HTR-8/SVneo (cell line): ENCODE measurements at places on chromosomes 3 and 15.
A peak's percentile ranks its signal among the peaks of the same experiment; 100 is the strongest.

DNA sequence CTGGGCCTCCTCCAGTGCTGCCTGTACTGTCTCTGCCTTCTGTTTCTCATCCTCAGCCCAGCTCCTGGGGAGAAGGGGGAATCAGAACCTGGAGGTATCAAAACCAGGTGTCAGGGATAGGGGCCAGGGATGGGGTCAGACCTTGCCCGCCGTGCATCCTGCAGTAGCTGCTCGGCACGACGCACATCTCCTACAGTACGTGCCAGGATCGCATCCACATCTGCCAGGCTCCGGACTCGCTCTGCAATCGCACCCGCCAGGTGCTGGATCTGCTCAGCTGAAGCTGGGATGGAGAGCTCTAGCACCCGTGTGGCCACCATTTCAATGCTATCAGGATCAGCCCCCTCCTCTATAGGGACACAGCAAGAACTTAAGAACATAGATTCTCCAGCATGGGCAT is 1.4 kb upstream of the USP19 start:
- DNase-seq: no peak

- no peak for DNase-seq
Observed at GRCh38 chr3:9180764-9181117, 68.7 kb downstream of the SRGAP3 start.

DNA sequence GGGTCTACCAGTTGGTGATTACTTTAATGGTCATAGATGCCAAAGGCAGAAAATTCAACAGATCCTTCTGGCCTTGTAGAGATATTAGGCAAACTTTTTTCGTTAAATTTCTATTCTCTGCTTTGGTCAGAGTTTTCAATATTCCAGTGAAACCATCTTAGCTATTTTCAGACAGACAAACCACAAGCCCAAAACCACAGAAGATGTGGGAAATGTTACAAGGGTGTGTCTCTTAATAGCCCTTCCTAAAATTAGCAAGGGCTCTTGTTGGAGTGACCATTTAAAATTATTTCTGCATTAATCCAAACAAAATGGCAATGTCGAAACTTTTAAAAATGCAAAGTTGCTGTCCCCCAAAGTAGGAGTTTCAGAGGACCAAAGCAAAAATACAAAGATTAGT is 102.8 kb downstream of the ARRDC4 start:
- DNase-seq: no peak

- DNase-seq: no peak
Observed at GRCh38 chr3:143429628-143430514, 310.3 kb downstream of the CHST2 start.

DNA sequence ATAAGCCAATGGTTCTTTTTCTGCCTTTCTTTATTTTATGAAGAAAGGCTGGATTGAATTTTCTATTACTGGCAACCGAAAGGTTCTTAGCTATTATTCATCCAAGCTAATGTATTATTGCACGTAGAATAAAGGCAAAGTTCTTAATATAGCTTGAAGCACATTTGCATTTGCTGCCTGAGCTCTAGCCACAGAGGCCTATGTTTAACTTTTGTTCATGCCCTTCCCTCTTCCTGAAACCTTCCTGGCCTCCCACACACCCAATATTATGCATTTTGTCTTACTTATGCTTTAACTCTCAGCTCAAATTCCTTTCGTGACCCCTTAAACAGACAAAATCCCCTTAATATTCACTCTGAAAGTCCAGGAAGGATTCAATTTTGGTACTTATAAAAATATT is 71.0 kb upstream of the ZNF280D start:
- no peak for DNase-seq

- DNase-seq: no peak
Observed at GRCh38 chr3:4753073-4753691, 226.1 kb upstream of the BHLHE40 start.

GRCh38 chr3:53074761-53075742 is 29.2 kb upstream of the SFMBT1 start:
- no peak for DNase-seq

DNA sequence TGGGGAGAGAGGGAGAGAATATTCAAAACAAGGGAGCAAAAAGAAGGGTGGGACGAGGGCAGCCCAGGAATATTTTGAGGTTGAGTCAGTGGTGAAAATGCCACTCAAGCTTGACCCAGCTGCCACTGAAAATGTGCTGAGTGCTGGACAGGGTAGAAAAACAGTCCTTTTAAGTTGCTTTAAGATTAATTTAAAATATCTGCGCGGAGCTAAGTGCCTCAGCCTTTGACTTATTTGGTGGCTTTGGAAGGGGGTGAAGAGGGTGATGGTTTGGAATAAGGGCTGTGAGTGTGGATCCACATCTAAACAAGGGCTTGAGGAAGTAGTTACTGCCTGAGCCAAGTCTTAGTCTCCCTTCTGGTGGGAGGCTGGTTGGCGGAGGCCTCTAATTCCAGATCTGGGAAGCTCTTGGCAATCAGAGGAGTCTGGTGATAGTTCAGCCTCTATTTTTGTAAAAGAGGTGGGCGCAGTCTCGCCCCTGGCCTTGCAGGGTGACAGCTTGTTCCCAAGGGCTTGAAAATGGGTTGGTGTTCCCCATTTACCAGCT is 280.8 kb upstream of the ROPN1 start:
- DNase-seq: no peak

GRCh38 chr3:51280176-51280575 is 104.9 kb upstream of the MANF start:
- no peak for DNase-seq

- no peak for DNase-seq
Observed at GRCh38 chr15:70625438-70625837, 137.9 kb downstream of the UACA start.

GRCh38 chr3:141969711-141970110 is 93.3 kb downstream of the ATP1B3 start:
- no peak for DNase-seq

DNA sequence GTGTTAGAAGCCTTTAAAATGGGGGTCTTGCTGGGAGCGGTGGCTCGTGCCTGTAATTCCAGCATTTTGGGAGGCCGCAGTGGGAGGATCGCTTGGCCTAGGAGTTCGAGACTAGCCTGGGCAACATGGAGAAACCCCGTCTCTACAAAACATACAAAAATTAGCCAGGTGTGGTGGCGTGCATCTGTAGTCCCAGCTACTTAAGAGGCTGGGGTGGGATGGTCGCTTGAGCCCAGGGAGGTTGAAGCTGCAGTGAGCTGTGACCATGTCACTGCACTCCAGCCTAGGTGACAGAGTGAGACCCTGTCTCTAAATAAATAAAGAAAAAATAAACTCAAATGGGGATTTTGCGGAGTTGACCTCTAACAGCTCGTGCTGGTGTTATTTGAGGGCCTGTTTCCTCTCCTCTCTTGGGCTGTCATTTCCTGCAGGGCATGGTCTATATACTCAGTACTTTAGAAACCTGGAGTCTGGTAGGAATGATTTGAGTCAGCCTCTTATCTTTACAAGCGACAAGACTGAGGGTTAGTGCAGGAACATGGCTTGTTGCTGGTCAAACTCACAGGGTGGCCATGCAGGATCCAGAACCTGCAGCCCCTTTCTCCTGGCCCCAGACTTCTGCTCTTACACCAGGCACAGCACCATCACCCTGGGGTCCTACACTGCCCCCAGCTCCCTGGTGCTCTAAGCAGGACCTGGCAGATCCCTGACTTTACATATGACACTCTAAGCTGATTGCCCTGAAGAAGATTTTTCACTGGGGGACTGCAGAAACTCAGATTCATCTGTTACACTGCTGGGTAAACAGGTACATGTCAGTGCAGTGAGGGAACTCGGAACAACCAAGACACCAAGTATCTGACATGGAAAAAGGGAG is 15.1 kb downstream of the EHD4 start:
- no peak for DNase-seq

- DNase-seq: no peak
Observed at GRCh38 chr3:70919091-70919490, 606.7 kb upstream of the MDFIC2 start.

- DNase-seq: no peak
Observed at GRCh38 chr3:115633467-115633866, 10.2 kb downstream of the GAP43 start.

DNA sequence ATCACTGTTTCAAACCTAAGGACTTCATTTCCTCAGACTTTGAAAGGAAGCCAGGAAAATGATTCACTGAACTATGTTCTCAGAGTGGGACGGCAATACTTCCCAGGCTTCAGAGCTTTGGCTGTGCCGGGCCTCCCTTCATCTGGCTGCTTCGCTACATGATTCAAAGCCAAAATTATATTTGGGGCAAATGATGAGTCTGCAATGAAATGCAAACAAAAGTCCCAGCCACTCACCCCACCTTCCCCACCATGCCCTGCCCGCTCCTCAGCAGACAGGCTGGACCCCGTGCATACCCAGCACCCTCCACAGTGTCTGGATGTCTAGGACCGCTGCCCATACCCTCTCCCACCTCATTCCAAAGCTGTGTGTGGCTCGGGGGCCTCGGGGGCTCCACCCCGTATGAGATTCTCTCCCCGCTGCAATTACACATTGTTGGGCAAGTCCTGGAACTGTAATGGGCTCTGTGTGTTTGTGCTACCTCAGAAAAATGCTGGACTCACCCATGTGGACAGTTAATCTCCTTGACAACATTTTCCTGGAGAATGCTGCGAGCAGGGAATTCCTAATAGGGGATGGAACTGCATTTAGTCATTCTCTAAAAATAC is 32.2 kb downstream of the ATP10A start:
- no peak for DNase-seq

DNA sequence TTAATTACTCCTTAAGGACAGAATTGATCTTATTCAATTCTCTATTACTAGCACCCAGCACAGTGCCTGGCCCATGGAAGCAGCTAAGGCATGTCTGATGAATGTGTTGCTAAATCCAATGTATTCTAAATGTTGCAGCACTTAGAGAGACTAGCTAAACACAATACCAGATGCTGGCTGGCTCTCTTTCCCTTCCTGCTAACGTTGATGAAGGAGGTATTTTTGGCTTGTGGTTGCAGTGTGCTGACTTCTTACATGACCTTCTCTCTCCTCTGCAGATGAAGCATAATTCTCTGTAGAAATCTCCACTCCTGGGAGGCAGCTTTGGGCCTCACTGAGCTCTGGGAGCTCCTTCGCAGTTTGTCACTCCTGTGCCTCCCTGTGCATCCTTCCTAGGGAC is 183.6 kb downstream of the PEX5L start:
- DNase-seq: no peak

DNA sequence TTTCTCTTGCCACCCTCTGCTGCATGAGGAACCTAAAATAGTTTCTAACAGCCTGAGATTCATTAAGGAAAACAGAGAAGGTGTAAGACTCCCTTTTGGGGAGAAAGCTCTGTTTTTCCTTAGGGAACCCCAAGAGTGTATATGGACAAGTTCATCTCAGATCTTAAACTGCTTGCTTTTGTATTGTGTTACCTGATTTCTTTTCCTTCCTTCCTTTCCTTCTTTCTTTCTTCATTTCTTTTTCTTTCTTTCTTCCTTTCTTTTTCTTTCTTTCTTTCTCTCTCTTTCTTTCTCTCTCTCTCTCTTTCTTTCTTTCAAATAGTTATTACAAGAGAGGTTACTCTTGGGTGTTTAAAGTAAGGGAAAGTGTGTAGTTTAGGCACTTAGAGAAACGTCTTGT is 5.3 kb upstream of the POC1A start:
- DNase-seq: no peak

- no peak for DNase-seq
Observed at GRCh38 chr15:37767841-37768455, 166.5 kb upstream of the TMCO5A start.

GRCh38 chr3:132187746-132188145 is 129.5 kb upstream of the ACP3 start:
- no peak for DNase-seq

- peak; percentile 11 for DNase-seq
Observed at GRCh38 chr3:43872901-43873300, 182.2 kb downstream of the ABHD5 start.

- DNase-seq: no peak
Observed at GRCh38 chr3:168961271-168961670, 702.2 kb downstream of the MECOM start.

DNA sequence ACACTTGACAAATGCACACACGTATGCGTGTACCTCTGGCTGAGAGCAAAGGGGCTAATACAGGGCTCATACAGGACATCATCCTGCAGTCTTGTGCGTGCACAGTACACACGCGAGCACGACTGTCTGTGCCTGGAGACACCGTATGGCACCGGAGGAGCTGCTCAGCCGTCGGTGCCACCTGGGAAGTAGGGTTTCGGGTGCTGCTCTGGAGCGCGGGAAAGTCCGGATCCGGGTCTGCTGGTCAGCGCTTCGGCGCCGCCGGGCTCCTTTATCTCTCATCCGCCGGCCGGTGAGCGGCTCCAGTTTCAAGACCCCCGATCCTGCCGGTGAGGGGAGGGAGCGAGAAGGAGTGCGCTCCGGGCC is 9.3 kb downstream of the FOXL2 start:
- no peak for DNase-seq

GRCh38 chr3:177375316-177375715 is 178.0 kb upstream of the TBL1XR1 start:
- DNase-seq: no peak

GRCh38 chr3:20057612-20058180 is 17.4 kb downstream of the KAT2B start:
- DNase-seq: no peak

DNA sequence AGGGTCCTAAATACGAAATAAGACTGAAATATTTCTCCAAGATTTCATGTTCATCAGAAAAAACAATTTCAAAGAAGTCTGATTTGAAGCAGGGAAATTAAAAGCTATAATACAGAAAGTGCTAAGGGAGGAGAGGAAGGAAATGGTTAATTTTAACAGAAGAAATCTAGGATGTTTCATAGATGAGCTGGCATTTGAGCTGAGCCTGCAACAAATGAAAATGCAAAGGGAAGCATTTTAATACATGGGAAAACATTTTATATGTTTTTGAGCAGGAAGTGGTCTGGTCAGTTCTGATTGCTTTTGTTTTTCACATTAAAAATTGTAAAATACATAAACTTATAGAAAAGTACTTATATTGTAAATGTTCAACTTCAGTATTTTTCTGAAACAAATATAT is 17.2 kb upstream of the RAP2B start:
- DNase-seq: no peak

GRCh38 chr3:158539414-158540014 is 31.5 kb upstream of the MLF1 start:
- peak; percentile 17 for DNase-seq

DNA sequence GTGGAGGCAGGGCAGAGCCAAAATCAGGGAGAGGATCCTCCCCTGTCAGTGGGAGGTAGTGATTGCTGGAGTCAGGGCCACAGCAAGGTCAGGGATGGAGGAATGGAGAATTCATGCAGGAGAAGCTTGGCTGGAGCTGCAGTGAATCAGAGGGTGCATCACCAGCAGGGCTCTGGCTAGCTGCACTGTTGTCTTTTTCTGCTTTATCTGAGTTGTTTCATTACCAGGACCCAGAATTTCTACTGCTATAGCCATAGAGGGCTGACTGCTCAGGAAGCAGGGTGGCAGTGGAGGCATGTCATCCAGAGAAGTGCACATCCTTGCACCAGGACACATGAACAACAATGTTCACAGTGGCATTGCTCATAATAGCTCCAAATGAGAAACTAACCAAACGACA is 113.5 kb upstream of the GALNT15 start:
- no peak for DNase-seq

DNA sequence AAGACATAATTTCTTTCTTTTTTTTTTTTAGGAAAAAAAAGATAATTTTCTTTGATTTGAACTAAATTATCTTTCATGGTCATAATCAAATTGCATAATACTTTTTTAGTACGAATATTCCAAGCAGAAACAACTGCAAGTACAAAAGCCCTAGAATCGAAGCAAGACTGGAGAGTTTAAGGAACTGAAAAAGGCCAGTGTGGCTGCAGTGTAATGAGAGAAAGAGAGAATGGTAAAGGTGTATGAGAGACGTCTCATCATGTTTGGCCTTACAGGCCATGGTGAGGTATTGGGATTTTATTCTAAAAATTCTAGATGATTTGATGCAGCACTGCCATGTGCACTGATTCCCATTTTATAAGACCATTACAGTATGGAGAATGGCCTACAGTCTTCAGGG is 180.9 kb downstream of the SUCNR1 start:
- no peak for DNase-seq
